T follicular helper cell (primary cell): ENCODE measurements at places on chromosomes 5 and 9.

DNA sequence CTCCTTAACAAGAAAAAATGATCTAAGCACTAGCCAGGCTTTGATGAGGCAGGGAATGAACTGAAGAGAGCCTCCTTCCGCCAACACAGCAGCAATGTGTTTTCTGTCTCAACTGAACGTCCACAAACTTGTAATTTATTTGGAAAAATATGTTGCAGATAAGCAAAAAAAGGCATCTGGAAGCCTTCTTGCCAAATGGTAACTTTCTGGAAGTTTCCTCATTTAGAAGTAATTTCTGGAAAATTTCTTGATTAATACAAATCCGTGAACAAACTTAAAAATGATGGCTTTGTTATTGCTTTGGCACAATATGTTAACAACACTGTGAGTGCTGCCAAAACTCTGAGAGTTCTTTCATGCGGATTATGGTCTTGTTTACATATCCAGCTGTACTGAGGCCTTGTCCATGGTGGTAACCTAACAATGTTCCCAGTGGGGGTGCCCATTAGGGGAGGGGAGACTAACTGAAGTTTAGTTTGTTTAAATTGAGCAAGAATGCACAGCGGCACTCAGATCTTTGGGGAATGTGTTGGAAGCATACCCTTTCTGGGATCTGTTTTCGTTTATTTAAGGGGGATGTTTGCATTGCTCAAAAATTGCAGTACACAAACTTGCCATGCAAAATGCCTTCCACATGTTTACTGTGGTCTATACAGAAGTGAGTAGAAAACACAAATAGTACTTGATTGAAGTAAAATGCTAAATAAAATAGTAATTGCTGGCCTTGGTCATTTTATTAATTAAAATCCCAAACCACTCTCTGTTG lies 334.7 kb downstream of the NR2F1-AS1 start:
- no peak for DNase-seq

DNA sequence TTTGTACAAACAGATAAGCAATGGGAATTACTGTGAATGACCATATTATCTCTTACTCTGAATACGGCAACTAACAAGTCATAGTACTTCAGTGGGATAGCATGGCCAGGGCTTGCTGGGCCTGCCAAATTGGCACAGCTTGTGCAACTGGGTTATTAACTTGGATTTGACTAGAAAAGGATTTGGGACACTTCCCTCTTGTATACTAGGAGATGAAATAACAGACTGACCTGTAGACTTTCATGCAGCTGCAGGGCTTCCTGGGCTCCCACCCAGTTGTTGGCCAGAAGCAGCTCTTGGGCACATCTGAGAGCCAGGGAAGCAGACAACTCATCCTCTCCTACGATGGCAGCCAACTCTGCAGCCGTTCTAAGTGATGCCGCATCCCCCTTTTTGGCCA lies 39.8 kb downstream of the CNOT8 start:
- no peak for DNase-seq

DNA sequence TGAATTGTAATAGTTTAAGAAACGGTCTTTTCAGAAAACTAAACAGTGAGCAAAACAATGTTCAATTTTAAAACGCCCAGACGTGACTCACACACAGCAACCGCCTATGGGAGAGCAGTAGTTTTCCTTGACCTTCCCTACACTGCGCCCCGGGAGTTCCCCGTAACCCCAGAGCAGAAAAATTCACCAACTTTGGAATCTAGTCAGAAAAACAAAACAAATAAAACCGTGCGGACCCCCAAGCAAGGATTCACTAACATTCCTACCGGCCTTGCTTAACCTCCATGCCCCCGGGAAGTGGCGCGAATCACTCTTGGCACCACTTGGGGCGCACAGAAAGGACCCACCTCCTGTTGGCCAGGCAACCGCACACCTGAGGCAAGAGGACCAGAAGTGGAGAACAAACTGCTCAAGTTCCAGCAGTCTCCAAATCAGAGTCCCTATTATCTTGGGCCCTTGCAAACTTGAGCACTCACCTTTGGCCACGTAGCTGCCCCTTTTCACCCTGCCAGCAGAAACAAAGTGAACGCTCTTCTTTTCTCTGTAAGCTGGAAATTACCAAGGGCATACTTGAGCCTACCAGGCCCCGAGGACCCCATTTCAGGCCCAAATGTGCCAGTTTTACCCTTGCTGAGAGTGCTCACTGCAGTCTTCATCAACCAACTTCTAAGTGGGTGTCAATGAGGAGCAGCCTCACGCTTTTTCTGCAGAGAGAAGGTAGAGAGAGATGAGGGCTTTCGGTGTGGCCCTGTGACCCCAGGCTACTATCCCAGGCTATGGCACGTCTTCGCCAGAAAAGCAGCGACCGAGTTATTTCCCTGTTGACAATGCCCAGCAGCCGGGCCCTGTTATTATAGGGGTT lies 189.7 kb downstream of the MEF2C start:
- DNase-seq = no peak

DNA sequence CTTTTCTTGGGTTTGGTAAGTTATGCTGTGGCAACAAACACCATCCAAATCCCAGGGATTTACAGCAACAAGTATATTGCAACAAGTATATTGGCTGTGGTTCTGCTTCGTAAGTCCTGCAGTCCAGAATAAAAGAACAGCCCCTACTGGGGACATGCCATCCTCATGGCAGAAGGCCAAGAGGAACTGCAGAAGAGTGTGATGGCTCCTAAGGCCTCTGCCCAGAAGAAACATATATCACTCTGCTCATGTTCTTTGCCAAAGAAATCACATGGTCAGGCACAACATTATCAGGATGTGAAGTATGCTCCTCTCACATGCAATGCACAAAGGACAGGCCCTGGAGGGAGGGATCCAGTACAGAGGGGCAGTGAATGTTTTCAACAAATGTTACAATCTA lies 159.6 kb upstream of the TAS2R1 start:
- no peak for DNase-seq

DNA sequence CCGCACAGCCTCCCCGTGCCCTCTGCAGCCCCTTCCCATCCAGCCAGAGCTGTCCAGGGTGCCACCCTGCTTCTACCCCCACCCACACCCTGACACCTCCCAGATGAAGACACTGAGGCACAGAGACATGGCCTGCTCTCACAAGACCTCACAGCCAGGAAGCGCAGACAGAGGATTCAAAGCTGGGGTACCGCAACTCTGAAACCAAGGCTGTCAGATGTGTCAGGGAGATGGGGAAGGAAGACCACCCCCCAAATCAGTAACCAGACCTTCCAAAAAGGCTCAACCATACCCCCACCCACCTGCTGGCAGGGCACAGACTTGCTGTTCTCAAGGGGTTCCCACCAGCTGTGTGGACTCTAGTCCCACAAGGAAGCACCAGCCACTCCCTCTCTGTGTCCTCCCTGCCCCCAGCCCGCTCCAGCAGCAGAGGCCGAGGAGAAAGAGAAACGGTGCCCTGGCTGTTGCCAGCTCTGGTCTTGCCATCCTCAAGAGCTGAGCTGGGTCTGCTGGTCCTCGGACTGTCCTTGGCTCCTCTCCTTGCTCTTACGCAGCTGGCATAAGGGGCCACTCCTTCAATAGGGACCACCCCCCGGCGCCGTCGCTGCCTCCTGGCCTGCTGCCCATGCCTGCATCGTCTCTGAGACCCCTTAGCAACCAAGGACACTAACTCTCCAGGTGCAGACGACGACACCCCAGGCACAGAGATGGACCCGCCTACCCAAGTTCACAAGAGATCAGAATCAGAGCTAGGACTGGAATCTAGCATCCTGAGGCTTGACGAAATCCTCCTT lies 699 bp downstream of the AKNA start:
- no peak for DNase-seq

GRCh38 chr5:154145268-154145667 lies 45.3 kb upstream of the GALNT10 start:
- DNase-seq = no peak

DNA sequence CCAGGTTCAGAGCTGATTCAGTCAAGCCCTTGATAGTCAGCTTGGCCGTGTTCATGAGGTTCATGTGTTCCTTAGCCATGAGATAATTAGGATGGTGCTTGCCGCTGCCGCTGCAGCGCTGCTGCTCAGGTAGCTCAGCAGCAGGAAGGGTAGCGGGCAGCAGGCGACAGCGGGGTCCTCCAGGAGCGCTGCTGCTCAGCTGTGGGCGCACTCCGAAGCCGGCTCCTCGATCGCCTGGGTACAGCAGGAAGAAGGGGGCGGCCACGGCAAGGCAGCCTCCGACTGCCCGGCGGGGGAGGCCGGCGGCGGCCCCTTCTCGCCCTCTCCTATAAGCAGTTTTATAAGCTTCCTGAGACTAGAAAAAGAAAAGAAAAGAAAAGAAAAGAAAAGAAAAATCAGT lies 1253.6 kb downstream of the EFNA5 start:
- DNase-seq = no peak

- no peak for DNase-seq
Measured at GRCh38 chr5:59300930-59301329, 592.6 kb downstream of the PDE4D start.

- DNase-seq = no peak
Measured at GRCh38 chr9:35519692-35520363, 29.9 kb downstream of the RUSC2 start.

- no peak for DNase-seq
Measured at GRCh38 chr9:5025416-5025815, 40.3 kb downstream of the JAK2 start.
